ENCODE measurements at places on chromosomes 16 and 17.

- H3K36me3 ChIP-seq, result no peaks in the 10 kb centered on the region
- no peak overlapping the region for H3K4me3 ChIP-seq
- no peak overlapping the region for H3K27ac ChIP-seq
- no peak for DNase-seq
Observed at GRCh38 chr16:86690970-86691369, 112.6 kb downstream of the FOXL1 start.

GRCh38 chr16:68371276-68371651, 60.4 kb downstream of the PRMT7 start:
- no peaks in the 10 kb centered on the region for H3K27me3 ChIP-seq
- H3K36me3 ChIP-seq, result no peaks in the 10 kb centered on the region
- no peak overlapping the region for H3K4me3 ChIP-seq

GRCh38 chr17:50891577-50891989, 25.4 kb upstream of the TOB1 start:
- H3K27ac ChIP-seq, result no peak overlapping the region
- peaks cover 17% of the 10 kb centered on the region for H3K4me1 ChIP-seq
- no peak overlapping the region for H3K4me3 ChIP-seq
- H3K36me3 ChIP-seq, result no peaks in the 10 kb centered on the region
- H3K27me3 ChIP-seq, result no peaks in the 10 kb centered on the region

DNA sequence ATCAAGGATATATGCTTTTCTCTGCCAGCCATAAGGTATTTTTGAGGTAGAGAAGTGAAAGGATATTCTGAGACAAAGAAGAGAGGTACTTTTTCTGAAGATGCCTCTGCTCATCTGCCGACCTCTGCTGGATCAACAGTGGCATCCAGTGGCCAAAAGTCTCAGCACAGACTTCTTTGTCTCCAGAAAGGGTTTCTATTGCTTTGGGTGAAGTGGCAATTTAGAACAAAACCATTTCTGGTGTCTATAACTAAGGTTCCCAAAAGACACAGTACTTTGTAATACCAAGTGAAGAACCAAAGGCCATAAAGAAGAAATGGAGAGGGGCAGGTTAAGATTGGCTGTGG, 155.2 kb upstream of the C17orf78 start:
- peak; percentile 52 for DNase-seq
- H3K4me1 ChIP-seq, result no peaks in the 10 kb centered on the region
- H3K4me3 ChIP-seq, result no peak overlapping the region
- peaks cover 11% of the 10 kb centered on the region for H3K36me3 ChIP-seq

DNA sequence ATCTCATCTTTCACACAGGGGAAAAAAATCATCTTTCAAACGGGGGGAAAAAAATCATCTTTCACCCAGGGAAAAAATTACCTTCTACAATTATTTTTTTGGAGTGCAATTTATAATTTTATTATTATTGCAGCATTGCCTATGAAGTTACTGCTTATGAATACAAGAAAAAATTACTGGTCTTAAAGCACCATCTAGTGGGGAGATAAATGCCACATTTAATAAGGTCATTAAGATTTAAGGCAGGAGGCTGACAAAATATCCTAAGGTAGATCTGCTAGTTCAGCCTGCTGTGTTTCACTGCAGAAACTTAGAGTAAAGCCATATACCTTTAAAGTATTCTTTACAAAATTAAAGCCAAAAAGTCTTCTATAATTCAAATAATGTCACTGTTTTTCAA, 13.7 kb downstream of the SHCBP1 start:
- peak; percentile 83 for DNase-seq
- H3K27me3 ChIP-seq, result no peaks in the 10 kb centered on the region
- no peak overlapping the region for H3K4me3 ChIP-seq
- H3K36me3 ChIP-seq, result peaks cover 6% of the 10 kb centered on the region
- H3K4me1 ChIP-seq, result no peaks in the 10 kb centered on the region

DNA sequence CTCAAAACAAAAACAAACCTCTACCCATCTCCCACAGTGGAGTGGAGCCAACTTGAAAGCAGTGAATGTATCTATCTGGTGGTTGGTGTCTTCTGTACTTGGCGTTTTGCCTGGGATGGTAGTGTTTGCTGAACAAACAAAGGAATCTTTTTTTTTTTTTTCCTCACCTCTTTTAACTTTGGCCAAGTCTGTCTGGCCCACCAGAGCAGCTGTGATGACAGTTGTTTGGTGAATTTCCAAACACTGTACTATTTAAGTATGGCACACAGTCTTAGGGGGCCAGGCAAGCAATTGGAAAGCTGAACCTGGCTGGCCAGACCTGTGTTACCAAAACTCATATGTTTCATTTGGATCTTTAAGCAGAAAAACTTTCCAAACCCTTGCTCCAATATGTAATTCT, 101.8 kb upstream of the CDH13 start:
- H3K27ac ChIP-seq, result no peak overlapping the region
- H3K27me3 ChIP-seq, result no peaks in the 10 kb centered on the region
- DNase-seq, result no peak
- no peaks in the 10 kb centered on the region for H3K36me3 ChIP-seq

DNA sequence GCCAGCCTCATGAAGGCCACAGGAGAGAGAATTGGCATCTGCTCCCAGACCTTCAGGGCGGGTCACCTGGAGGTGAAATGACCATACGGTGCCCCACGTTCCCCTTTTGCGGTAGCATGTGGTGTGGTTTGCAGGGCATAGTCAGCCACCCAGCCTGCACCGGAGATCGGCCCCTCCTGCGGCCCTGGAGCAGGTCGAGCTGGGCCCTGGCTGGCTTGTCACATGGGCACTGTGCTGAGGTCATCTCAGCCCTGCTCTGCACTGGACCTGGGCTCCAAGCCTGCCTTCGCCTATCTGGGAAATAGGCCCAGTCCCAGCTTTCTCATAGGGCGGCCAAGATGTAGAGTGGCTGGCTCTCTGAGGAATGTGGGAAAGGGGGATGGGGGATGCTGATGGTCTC, 16.2 kb downstream of the GSE1 start:
- H3K4me3 ChIP-seq, result no peak overlapping the region
- peaks cover 51% of the 10 kb centered on the region for H3K4me1 ChIP-seq
- H3K27ac ChIP-seq, result peak overlapping the region; percentile 97
- no peak for DNase-seq
- H3K36me3 ChIP-seq, result no peaks in the 10 kb centered on the region

- H3K27me3 ChIP-seq, result peaks cover 8% of the 10 kb centered on the region
- no peaks in the 10 kb centered on the region for H3K36me3 ChIP-seq
- no peak overlapping the region for H3K4me3 ChIP-seq
Observed at GRCh38 chr16:89002851-89003830, 26.1 kb upstream of the CBFA2T3 start.

DNA sequence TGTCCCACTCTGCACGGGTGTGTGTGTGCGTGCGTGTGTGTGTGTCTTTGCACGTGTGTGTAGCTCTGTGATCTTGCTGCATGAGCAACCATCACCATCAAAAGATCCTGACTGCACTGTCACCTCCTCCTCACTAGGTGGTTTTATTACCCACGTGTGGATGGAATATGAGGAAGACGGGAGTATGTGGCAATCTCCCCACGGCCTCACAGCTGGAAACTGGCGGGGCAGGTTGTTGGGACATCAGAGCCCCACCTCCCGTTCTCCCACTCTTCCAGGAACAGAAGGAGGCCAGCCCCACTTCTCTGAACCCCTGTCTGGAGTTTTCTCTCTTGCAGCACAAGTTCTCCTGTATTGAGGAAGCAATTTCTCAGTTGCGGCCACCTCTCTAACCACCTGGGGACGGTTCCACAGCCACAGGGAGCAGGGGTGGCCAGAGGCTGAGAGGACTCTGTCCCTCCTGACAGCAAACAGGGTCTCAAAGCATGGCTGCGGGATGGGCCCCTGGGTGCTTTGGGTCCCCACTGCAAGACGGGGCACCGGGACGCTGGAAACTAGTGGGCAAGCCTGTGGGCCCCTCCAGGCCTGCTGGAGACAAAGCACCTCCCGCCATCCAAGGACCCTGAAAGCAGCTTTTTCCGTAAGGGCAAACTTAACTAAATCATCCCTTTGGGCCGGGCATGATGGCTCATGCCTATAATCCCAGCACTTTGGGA, 27.9 kb upstream of the ATP2C2 start:
- H3K27me3 ChIP-seq, result no peaks in the 10 kb centered on the region
- peak; percentile 21 for DNase-seq
- no peaks in the 10 kb centered on the region for H3K4me1 ChIP-seq
- no peak overlapping the region for H3K4me3 ChIP-seq
- H3K27ac ChIP-seq, result no peak overlapping the region
- H3K36me3 ChIP-seq, result no peaks in the 10 kb centered on the region

DNA sequence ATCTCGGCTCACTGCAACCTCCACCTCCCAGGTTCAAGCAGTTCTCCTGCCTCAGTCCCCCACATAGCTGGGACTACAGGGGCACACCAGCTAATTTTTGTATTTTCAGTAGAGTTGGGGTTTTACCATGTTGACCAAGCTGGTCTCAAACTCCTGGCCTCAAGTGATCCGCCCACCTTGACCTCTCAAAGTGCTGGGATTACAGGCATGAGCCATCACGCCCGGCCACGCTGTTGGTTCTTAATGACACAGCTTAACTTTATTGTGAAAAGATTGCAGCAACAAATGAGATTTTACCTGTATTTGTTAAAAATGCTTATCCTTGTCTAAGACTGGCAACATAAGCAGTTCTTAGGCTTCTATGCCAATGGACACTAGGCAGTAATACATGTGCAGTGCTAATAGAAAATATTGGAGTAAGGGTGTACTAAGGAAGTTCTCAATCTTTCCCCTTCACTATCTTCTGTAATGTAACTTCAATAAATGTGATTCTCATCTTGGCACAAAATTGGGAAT, 2.9 kb downstream of the UBB start:
- H3K27me3 ChIP-seq, result no peaks in the 10 kb centered on the region
- no peak for DNase-seq
- H3K4me3 ChIP-seq, result no peak overlapping the region
- peaks cover 12% of the 10 kb centered on the region for H3K36me3 ChIP-seq

DNA sequence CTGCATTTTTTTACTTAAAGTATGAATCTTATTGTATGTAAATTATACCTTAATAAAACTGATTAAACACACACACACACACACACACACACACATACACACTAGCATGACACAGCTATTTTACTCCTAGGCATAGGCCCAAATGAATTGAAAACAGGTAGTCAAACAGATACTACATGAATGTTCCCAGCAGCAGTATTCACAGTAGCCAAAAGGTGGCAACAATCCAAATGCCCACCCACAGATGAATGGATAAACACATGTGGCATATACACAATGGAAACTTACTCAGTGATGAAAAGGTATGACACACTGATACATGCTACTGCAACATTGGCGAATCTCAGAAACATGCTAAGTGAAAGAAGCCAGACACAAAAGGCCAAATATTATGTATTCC, 223.5 kb downstream of the CYB561 start:
- no peak overlapping the region for H3K27ac ChIP-seq
- no peak for DNase-seq
- H3K27me3 ChIP-seq, result no peaks in the 10 kb centered on the region
- no peaks in the 10 kb centered on the region for H3K4me1 ChIP-seq

- peaks cover 24% of the 10 kb centered on the region for H3K4me1 ChIP-seq
- H3K27me3 ChIP-seq, result no peaks in the 10 kb centered on the region
- no peak overlapping the region for H3K4me3 ChIP-seq
- no peaks in the 10 kb centered on the region for H3K36me3 ChIP-seq
Observed at GRCh38 chr16:86018487-86018886, 119.5 kb downstream of the IRF8 start.

DNA sequence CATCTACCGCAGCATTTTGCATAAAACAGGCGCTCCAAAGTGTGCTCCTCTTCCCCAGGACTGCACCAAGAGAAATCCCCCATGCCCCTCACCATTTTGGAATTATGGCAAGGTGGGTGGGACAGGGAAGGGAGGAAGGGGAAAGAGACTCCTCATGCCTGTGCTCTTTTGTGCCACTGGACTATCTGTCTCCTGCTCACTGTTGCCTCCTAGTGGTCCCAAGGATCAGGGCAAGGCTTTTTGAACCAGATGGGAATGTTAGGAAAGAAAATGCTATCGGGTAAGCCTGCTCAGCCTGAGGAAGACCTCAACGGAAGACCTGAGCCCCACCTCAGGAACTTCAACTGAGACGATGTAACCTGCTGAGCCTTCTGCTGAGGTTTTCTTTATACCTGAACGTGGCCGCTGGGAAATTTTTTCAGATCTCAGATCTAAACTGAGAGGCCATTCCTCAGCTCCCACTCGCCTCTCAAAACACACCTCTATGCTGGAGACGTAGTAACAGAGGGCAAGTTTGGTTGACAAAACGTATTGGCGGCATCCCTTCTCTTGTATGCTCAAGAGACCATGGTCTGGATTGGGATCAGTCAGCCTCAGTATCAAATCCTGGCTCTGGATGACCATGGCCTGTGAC, 58.3 kb downstream of the SPACA3 start:
- no peaks in the 10 kb centered on the region for H3K36me3 ChIP-seq
- H3K4me1 ChIP-seq, result no peaks in the 10 kb centered on the region
- H3K27me3 ChIP-seq, result peaks cover 8% of the 10 kb centered on the region
- no peak overlapping the region for H3K27ac ChIP-seq
- H3K4me3 ChIP-seq, result no peak overlapping the region

DNA sequence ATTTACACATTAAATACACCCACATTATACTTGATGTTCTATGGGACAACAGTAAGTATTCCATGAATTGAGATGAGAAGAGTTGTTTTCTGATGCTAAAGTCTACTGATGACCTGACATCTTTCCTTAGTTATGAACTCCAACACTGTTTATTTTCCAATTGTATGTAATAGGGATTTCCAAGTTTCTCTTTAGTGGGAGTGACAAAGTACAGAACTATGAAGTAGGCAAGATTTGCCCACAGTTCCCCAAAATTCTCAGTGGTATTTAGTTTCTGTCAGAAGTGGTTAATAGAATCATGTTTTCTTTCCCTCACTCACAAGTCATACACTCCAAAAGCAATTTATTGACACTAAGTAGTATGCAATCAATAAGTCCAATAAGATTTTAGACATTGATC, 22.5 kb upstream of the ABCA6 start:
- peaks cover 9% of the 10 kb centered on the region for H3K4me1 ChIP-seq
- H3K27ac ChIP-seq, result no peak overlapping the region
- H3K27me3 ChIP-seq, result no peaks in the 10 kb centered on the region
- H3K36me3 ChIP-seq, result no peaks in the 10 kb centered on the region

DNA sequence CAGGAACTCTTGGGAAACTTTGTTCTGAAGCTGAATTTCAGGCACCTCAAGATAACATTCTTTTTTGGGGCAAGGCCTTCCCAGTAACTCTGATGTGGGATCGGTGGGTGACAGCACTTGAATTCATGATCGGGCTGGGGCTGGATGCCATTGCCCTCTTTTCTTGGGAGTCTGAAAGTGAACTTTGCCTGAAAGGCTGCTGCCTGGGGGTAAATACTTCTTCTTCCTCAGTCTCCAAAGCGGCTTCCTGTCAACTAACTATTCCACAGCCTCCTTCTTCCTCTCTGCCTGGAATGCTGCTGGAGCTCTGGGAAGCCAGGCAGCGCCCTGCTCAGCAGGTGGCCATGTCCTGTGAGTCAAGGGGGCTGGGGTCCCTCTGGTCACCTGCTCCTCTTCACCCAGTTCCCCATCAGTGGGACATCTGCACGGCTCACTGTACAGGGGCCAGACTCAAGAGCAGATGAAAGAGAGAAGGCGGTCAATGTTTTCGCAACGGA, 79.5 kb downstream of the WIPI1 start:
- no peaks in the 10 kb centered on the region for H3K4me1 ChIP-seq
- no peak overlapping the region for H3K4me3 ChIP-seq
- H3K27me3 ChIP-seq, result no peaks in the 10 kb centered on the region
- no peak overlapping the region for H3K27ac ChIP-seq
- H3K36me3 ChIP-seq, result no peaks in the 10 kb centered on the region
- no peak for DNase-seq

GRCh38 chr17:80876950-80877728, 114.5 kb upstream of the CHMP6 start:
- peaks cover 3% of the 10 kb centered on the region for H3K36me3 ChIP-seq
- no peaks in the 10 kb centered on the region for H3K27me3 ChIP-seq
- peaks cover 2% of the 10 kb centered on the region for H3K4me1 ChIP-seq
- no peak overlapping the region for H3K4me3 ChIP-seq
- H3K27ac ChIP-seq, result no peak overlapping the region

Data from cardiac muscle cell (in vitro differentiated cells and primary cell).